Immature natural killer cell (primary cell): ENCODE measurements at places on chromosomes 6 and 20.

GRCh38 chr6:47595785-47596184, 102.6 kb upstream of the ADGRF4 start:
- no peak for DNase-seq
- H3K27me3 ChIP-seq, result no peaks in the 10 kb centered on the region
- H3K36me3 ChIP-seq, result peaks cover 34% of the 10 kb centered on the region
- no peak overlapping the region for H3K4me3 ChIP-seq

GRCh38 chr20:37346236-37346534, 245 bp downstream of the SRC start:
- peaks cover 2% of the 10 kb centered on the region for H3K27me3 ChIP-seq
- DNase-seq, result no peak
- H3K27ac ChIP-seq, result no peak overlapping the region

DNA sequence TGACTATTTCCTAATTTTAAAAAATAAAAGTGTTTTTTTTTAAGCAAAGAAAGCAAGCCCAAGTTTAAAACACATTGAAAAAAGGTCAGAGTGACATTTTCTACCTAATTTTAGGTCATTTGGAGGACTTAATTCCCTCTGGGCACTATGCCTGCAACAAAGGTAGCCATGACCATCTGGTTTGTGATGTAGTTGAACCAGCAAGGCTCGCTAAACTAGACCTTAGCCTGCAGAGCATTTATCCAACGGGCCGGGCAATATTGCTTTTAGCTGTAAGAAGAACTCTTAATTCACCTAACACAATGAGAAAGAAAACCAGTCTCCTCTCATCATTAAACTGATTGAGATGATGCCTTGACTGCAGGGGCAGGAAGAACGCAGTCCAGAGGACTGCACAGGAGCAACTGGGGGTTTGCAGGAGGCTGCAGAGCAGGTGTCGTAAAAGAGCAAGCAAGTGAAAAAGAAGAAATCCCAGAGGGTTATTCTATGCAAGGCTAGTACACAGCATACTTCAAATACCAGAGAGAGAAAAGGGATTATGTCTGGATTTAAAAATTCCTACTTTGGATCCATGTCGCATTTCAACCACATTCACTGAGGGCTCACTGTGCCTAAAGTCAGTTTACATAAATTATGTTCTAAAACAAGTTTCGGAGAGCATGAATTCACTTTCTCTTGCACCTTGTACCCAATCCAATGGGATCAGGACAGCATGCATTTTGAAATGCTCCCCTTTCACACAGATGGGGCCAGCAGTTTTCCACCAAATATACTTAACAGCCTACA, 12.8 kb downstream of the TRAF3IP2 start:
- no peak overlapping the region for H3K27ac ChIP-seq
- peaks cover 10% of the 10 kb centered on the region for H3K36me3 ChIP-seq
- no peak overlapping the region for H3K4me3 ChIP-seq
- no peaks in the 10 kb centered on the region for H3K27me3 ChIP-seq
- no peak for DNase-seq
- peaks cover 6% of the 10 kb centered on the region for H3K4me1 ChIP-seq

DNA sequence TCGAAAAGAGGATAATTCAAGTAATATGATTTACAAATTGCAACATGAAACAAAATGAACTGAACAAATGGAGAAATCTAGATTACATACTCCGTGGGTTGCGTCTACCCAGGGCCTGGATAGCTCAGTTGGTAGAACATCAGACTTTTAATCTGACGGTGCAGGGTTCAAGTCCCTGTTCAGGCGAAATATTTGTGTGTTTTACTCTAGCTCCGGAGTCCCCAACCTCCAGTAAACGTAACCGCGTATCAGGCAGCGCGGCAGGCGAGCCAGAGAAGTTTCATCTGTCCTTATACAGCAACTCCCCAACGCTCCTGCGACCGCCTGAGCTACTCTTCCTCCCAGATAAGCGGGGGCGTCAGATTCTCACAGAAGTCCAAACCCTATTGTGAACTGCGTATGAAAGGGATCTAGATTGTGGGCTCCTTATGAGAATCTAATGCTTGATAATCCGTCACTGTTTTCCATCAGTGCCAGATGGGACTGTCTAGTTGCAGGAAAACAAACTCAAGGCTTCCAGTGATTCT, 176.1 kb downstream of the TRIM27 start:
- DNase-seq, result no peak
- no peaks in the 10 kb centered on the region for H3K36me3 ChIP-seq
- H3K27ac ChIP-seq, result no peak overlapping the region
- no peaks in the 10 kb centered on the region for H3K4me1 ChIP-seq
- H3K27me3 ChIP-seq, result peaks cover 36% of the 10 kb centered on the region
- H3K4me3 ChIP-seq, result no peak overlapping the region
